ENCODE measurements at places on chromosomes 5 and 9.
A peak's percentile ranks its signal among the peaks of the same experiment; 100 is the strongest.

- no peak for DNase-seq
These were observed 128.0 kb downstream of the SLC1A3 start for GRCh38 chr5:36734422-36734821.

DNA sequence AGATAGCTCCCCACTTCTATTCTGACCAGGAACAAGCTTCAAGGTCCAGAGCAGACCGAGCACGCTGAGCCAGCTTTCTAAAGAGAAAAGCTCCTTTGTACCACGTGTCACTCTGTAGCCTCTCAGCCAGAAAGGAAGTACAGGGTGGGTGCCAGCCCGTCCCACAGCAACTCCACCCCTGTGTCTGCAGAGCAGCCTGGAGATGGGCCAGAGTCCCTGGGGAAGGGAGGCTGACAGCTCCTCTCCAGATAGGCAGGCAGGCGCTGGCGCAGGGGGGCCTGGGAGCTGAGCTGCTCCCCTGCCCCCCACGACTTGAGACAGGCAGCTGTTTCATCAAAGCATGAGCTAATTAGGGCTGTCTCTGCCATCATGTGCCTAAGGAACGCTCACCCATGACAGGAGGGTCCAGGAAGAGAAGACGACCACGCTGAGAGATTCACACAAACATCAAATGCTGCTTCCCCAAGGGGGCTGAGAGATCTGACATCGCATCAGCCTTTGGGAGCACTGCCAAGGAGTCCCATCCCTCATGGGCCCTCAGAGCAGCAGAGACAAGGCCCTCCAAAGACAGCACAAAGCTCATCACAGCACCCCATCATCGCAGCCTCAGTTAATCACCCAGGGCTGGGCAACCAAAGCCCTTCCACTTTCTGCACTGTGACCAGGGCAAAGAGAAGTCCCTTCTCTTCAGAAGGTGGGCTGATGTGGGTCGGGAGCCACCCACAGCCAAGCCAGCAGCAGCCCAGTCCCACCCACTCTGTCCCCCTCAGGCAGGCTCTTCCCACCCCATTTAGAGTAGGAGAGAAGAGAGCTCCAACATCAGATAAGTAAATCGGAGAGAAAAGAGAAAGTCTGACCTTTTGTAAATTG lies 78.5 kb upstream of the LRRTM2 start:
- DNase-seq: no peak

DNA sequence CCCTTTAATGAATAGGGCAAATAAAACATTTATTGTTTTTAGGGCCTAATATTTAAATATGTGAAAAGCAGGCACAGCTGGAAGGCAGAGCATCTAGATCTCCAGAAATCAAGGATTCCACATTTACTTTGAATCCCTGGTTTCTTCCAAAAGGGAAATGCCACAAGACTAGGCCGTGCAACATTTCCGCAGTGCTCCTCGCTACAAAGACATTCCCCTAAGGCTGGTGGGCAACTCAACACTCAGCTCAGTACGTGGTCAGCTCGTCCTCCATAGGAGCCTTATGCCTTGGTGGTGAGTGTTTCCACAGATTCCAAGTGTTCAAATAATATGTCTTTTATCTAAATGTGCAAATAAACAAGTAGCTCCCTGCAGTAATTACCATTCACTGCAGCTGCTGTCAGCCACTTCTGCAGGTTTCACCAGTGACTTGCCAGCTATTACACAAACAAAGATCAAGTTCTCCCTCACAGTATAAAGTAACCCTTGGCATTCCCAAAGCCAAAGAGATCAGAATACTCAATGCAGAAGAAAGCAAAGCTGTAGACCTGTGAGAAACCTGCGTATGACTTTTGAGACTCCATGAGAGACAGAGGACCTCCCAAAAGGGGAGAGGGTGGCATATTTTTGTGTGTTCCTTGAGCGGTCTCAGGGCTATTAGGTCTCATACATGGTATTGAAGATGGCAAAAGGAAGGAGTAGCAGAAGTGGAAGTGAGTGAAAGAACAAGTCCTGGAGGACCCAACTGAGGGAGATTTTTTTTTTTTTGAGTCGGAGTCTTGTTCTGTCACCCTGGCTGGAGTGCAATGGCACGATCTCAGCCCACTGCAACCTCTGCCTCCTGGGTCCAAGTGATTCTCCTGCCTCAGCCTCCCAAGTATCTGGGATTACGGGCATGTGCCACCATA lies 38.0 kb upstream of the TENT2 start:
- no peak for DNase-seq

DNA sequence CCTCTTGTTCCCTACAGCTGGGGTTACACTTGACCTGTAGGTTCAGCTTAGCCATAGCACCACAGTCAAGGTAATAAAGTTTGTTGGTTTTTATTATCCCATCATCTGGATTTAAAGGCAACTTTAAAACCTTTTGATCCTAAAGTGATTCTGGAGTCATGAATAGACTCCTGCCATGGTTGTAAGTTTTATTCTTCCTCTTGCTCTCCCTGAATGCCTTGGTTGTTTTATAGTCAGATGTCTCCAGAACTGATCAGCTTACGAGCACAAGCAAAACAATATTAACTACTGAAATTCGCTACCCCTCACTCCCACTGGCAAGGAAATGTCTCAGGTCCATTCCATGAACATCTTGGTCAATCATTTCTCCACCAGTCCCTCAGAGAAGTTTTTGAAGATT lies 1328.6 kb downstream of the PTPRD start:
- no peak for DNase-seq

DNA sequence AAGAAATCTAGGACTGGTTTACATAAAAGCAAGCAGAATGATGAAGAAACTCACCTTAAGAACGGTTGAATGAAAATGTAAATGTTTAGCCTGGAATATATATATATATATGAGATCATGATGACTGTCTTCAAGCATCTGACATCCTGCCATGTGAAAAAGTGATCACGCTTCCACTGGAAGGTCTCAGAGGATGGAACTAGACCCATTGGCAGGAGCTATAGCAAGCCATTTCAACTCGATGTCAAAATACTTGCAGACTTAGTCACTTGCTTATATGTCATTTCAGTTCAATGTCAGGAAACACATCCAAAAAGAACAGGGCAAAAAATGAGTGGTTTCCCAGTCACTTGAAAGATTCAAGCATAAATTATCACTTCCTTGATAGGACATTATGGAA lies 22.2 kb upstream of the TMEM161B start:
- DNase-seq: no peak

DNA sequence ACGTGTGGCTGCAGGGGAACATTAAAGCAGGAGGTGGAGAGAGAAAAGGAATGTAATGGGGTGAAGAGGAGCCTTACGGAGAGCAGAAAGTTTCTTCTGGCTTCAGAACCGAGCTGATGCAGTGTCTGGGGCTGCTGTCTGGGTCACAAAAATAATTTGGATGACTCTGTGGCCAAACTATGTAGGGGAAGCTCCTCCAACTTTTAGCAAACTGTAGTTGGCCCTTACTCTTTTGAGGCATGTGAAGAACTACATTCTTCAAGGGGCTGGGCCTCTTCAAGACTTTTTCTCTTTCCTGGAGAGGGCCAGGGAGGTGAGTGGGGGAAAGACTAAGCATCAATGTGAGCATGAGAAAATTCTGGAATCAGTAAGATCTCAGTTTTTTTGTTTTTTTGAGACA lies 31.9 kb upstream of the SPARC start:
- DNase-seq: no peak

DNA sequence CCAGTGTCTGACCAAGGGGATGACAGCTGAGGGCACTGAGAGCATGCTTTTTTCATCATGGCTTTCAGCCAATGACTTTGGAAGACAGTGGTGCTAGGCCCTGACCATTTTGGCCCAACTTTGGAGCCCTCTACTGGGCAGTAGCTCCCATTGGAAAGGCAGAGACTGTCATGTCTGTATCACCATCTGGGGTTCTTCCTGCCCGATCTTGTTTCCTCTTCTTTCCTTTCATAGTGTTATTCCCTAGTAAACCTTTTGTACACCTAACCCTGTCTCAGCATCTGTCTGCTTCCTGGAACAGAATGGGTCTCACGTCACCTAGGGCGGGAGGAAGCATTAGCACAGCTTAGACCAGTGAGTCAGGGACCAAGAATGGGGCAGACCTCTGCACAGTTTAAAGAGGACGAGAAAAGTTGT lies 97.4 kb upstream of the MAST4 start:
- no peak for DNase-seq

DNA sequence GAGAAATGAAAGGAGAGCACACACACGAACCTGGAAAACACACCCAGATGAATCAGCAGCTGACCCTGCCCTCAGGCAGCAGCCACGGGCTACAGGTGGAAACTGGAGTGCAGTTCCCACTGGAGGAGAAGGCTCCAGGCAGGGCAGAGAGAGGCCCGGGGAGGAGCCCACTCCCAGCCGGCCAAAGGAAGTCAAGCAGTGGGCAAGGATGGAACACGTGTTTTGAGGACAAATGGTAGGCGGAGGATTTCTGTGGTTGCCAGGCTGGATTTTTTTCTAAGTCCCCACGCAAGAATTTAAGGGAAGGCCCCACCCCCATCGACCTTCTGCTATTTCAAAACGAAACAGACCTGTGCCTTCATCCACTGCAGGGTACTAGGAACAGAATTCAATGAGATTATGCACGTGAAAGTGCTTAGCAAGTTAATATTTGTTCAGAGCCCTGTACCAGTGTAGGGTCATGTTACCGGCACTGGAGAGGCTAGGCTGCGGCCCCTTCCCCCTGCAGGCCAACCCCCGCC lies 6.8 kb downstream of the EPB41L4B start:
- DNase-seq: no peak

DNA sequence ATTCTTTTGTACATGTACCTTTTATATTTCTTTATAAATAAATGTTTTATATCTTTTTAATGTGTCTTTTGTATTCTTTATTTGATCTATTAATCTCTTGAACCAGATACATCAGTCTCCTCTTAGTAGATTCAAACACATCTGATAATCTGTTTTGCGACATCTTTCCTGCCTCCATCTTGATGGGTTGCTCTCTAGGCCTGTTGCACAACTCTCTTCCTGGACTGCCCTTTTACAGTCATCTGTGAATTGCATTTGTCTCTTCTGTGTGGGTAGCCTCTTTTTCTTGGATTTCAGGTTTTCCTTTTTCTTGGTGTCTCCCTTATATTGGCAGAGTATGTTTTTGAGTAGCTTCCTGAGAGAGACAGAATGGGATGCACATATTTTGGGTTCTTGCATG lies 6.2 kb downstream of the ZFYVE16 start:
- DNase-seq: no peak

GRCh38 chr9:14992081-14992480 lies 81.9 kb upstream of the FREM1 start:
- DNase-seq: no peak

- DNase-seq: no peak
These were observed 180.6 kb upstream of the PAPPA start for GRCh38 chr9:115972843-115973595.

- DNase-seq: no peak
These were observed 92.6 kb downstream of the TMEM174 start for GRCh38 chr5:73265641-73266040.

DNA sequence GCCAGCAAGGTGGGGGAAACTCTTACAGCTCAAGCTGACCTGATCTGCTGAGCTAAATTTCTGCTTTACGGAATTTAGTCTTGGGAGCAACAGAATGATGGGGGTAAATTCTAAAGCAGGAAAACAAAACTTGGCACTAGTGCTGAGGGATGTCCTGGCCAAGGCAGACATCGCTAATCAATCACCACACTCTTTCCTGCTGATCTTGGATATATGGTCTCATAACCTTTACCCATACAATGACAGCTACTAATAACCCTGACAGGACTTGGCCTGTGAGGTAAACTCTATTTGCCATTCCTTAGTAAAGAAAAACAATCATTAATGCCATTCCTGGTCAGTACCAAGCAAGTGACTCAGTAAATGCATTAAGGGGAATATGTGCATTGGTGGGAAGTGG lies 51.5 kb downstream of the PPARGC1B start:
- DNase-seq: no peak

DNA sequence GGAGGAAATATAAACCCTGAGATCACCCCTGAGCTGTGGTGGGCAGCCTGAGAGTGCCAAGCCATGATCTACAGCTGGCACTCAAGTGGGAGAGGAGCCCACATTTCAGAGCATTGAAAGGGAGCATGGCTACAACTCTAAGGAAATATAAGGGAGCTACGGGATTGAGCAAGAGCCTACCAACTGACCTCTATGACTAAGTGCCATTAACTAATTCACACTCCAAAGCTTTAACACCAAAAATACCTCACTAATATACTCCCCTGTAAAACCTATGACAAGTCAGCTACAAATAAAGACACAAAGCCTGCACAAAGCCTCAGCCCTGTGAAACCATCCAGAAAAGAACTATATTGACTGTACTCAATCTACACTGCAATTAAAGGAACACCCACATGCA lies 286.8 kb upstream of the RPS23 start:
- no peak for DNase-seq

- no peak for DNase-seq
These were observed 102.2 kb upstream of the SPRY4 start for GRCh38 chr5:142427015-142427364.

GRCh38 chr5:84086511-84086910 lies 298.2 kb downstream of the EDIL3 start:
- no peak for DNase-seq

DNA sequence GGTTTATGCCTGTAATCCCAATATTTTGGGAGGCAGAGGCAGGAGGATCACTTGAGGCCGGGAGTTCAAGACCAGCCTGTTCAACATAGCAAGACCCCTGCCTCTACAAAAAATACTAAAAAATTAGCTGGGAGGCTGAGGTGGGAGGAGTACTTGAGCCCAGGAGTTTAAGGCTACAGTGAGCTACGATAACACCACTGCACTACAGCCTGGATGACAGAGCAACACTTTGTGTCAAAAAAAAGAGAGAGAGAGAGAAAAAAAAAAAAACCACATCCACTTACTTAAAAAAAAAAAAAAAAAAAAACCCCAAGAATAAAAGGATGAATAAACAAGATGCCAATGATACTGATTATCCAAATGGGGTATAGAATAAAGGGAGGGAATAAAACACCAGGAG lies 14.4 kb downstream of the CARNMT1 start:
- DNase-seq: no peak

DNA sequence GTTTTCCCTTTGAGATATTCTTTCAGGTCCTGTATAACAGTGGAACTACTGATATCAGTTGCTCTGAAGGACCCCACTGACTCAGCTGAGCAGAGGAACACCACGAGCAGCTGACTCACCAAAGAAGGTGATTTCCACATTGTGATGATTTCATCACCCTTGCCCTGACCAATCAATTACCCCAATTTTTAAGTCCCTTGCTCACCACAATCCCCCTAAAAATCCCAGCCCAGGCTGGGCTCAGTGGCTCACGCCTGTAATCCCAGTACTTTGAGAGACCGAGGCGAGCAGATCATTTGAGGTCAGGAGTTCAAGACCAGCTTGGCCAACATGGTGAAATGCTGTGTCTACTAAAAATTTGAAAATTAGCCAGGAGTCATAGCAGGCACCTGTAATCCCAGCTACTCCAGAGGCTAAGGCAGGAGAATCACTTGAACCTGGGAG lies 125.3 kb upstream of the ABCA1 start:
- peak; percentile 9 for DNase-seq

- DNase-seq: no peak
These were observed 17.7 kb downstream of the ARHGEF37 start for GRCh38 chr5:149598966-149599365.

- no peak for DNase-seq
These were observed 30.5 kb downstream of the XRCC4 start for GRCh38 chr5:83107692-83108420.
